Fibroblast of the aortic adventitia (primary cell): ENCODE measurements at places on chromosomes 1 and 21. TPM values are rescaled to one million over a fixed set of nuclear protein-coding genes. Genes with fewer than 3 reads are reported as not detected.

DNA sequence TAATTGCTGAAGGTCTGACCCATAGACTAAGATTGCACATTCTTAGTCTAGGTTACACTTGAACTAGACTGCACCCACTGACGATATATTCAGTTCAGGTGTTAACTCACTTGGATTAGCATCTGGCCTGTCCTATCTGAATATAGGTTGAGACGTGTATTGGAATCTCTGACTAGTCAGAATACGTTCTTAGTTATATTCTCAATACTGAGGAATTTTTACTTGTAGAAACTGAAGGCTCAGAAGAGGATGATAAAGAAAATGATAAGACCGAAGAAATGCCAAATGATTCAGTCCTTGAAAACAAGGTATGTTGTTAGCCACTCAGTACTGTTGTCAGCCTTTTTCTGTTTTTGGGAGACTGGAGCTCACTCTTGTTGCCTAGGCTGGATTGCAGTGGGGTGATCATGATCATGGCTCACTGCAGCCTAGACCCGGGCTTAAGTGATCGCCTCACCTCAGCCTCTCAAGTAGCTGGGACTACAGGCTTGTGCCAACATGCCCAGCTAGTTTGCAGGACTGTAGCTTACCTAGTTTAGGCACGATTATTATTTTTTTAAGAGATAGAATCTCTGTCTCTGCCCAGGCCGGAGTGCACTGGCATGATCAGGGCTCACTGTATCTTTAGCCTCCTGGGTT lies 10.8 kb downstream of the CCDC17 start:
- DNase-seq, result no peak

The BCAR3 gene
- 20.6 and 34.4 TPM in 2 replicates for total RNA-seq

DNA sequence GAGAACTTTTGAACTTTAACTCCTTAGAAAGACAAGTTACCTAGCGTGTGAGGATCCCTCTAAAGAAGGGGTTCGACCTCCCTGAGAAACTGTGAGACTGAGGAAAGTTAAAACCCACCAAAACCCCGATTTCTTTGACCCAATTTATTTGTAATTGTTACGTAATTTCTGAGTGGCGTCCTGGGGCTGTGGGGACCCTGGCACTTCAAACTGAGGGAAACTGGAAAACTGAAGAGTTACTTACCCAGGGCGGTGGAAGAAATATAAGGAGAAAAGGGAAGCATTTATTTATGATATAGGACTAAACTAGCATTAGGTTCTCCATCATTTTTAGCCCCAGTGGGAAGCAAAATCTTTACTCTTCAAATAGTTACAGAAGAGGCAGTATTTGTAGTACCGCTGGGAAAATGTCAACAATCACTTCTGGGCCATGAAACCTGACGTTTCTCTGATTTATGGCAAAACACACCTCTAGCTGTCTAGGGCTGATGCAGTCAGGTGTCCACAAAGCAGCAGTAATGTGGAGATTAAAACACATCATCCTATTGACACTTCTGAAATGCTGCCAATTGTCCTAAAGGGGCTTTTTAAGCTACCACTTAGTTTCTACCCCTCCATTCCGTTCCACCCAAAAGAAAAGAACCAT lies 430 bp downstream of the S100B start:
- no peak for DNase-seq

DNA sequence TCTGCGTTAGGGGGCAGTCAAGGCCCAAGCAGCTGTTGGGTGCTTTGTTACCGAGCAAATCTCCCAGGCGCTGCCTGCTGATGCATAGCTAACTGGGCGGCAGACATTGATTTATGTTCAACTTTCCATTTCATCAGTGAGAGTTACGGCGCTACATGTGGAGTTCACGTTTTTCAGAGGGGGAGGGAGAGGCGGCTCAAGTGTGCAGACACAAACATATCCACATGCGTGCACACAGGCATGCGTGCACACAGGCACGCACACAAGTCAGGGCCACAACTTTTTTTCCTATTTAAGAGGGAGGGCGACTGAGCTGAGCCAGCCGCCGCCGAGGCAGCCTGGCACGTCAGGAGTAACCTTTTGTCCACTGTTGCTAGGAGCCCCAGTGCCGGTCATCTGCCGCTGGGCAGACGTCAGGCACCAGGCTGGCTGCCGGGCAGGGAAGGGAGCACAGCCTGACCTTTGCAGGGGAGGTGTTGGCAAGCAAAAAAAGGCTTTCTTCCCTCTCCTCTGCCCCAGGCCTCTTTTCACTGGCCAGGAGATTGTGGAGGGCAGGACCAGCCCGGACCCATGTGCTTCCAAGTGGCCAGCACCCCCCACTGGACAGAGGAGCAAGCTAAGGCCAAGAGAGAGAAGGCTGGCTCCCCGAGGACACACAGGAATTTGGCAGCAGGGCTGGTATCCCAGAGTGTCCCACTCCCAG lies 73.3 kb downstream of the MRPL37 start:
- peak; percentile 91 for DNase-seq

- no peak for DNase-seq
These were observed 88.1 kb downstream of the OBSCN start for GRCh38 chr1:228295981-228296380.

The ETS2 gene
- total RNA-seq, result 7.5 and 62.6 TPM in 2 replicates

- DNase-seq, result peak; percentile 45
These were observed 1.2 kb downstream of the ANP32E start for GRCh38 chr1:150234566-150235293.

- no peak for DNase-seq
These were observed 17.5 kb downstream of the AGL start for GRCh38 chr1:99867682-99868081.

DNA sequence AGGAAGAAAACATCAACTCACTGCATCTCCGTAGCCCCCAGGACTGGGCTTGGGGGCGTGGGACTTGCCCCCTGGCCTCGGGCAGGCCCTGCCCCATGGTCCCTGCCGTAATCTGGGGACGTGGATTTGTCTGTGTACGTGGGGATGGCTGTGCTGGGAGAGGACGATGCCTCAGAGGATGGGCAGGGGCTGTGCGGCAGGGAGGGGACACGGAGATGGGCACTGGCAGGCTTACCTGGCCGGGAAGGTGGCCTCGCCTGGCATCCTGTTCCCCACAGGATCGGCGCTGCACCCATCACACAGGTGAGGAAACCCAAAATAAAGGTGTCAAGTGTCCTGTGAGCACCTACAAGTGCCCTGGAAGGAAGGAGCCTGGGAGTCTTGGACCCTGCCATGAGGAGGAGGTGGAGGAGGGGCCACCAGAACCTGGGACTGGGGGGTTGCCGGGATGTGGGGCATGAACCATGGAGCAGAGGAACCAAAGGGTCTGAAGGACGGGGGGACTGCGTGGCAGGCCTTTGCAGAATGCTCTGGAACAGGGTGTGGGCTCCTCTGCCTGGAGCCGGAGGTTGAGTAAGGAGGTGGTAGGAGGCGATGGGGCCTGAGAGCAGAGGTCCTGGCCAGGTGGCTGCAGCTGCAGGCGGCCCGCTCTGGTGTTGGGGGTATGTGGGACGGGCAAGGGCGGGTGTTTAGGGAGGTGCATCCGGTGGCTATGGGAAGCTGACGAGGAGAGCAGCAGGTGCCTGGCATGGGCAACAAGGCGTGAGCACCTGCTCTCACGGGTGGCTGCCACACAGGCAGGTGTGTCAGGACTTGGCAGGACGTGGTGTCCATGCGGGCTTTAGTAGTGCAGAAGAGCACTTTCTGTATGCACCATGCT lies 27.8 kb upstream of the LRRC3 start:
- no peak for DNase-seq

DNA sequence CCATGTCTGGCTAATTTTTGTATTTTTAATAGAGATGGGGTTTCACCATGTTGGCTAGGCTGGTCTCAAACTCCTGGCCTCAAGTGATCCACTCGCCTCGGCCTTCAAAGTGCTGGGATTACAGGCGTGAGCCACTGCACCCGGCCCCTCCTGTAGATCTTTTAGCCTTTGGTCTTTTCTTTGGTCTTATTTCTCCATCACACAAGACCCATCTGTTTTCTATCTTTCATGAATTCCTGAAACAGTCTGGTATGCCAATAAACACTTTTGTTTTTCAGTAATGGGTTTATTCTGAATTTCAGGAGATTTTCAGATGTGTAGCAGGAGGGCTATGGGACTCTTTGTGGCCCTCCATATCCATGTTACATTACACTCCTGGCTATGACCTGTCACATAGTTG lies 23.2 kb downstream of the ERRFI1 start:
- no peak for DNase-seq

GRCh38 chr1:234907208-234907939 lies 221.3 kb downstream of the TOMM20 start:
- no peak for DNase-seq

- DNase-seq, result peak; percentile 46
These were observed 104.9 kb upstream of the SNX7 start for GRCh38 chr1:98556521-98557158.

DNA sequence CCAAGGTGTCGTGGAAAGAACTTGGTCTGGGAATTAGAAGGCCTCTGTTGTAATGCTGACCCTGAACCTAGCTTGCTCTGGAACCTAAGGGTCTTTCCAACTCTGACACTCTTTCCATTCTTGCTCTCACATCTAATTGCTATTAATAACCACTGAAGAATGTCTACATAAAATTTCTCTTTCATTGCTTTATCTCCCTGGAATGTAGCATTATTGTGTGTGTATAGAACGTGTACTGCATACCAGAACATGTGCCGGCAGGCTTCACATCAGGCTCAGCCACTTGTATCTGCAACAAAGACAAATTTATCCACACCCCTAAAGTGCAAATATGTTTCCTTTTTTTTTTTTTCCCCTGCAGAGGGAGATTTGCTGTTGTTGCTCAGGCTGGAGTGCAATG lies 13.9 kb upstream of the LAX1 start:
- peak; percentile 55 for DNase-seq

The TMIGD3 gene
- not detected in 2 replicates for total RNA-seq

GRCh38 chr1:32861904-32862695 lies 8.6 kb downstream of the FNDC5 start:
- peak; percentile 44 for DNase-seq

The UTS2 gene
- not detected in 2 replicates for total RNA-seq

GRCh38 chr21:28683982-28684752 lies 308.5 kb downstream of the LTN1 start:
- DNase-seq, result peak; percentile 38

The NOS1AP gene
- total RNA-seq, result 0.18 TPM in 1 of 2 replicates, not detected in the other
